ENCODE measurements at places on chromosomes 13 and 19. TPM values are rescaled to one million over a fixed set of nuclear protein-coding genes. Genes with fewer than 3 reads are reported as not detected.

Gene CRTC1
- 8.2 TPM for total RNA-seq

Gene RASGRP4
- 7.6 TPM for total RNA-seq

Gene HSD11B1L
- 1.1 TPM for total RNA-seq

Gene SSC5D
- total RNA-seq: 0.23 TPM

Gene KCNJ14
- total RNA-seq: 1.6 TPM

Gene SIGLEC5
- not detected for total RNA-seq

Gene ZNF471
- 0.09 TPM for total RNA-seq

Gene TNNI3
- not detected for total RNA-seq

Gene ANGPTL8
- total RNA-seq: not detected

Gene S1PR4
- total RNA-seq: 236 TPM

Gene PSG1
- total RNA-seq: not detected

Gene KCNN1
- total RNA-seq: not detected

Gene PLIN4
- not detected for total RNA-seq

Gene DIAPH3
- total RNA-seq: 24.2 TPM

Gene TFPT
- 38.2 TPM for total RNA-seq

Gene F10
- not detected for total RNA-seq

Gene KLK7
- not detected for total RNA-seq

Gene CD177
- not detected for total RNA-seq

Gene SPACA4
- not detected for total RNA-seq

Gene HIF3A
- not detected for total RNA-seq

Gene SHANK1
- total RNA-seq: not detected

Gene FFAR2
- not detected for total RNA-seq

Gene ELSPBP1
- not detected for total RNA-seq

Gene GET3
- 61.5 TPM for total RNA-seq

Gene ADM5
- total RNA-seq: 4.9 TPM

Gene CEACAM7
- total RNA-seq: not detected

Gene NCCRP1
- total RNA-seq: not detected

Gene AKT2
- 138 TPM for total RNA-seq

Gene UPF1
- 100 TPM for total RNA-seq
